ENCODE measurements at places on chromosomes 16 and 17.

- no peak for DNase-seq
These were observed 8.1 kb upstream of the MT1E start for GRCh38 chr16:56617212-56618085.

DNA sequence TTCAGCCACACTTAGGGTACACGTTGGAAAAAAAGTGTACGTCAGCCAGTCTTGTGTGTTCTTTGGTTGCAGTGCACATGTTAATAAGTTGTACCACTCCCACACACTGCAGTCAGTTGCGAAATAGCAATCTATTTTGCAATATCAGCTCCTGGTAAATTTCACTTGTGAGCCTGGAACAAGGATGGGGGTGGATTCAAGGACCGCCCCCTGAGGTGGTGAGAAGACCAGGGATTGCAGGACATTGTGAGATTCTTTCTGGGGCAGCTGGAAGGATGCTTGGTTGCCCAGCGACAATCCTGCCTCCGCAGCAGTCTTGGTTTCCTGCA lies 78.6 kb upstream of the ZFHX3 start:
- no peak for DNase-seq

GRCh38 chr17:19614900-19615299 lies 33.7 kb upstream of the ALDH3A2 start:
- DNase-seq: no peak

GRCh38 chr16:82016263-82016662 lies 5.0 kb upstream of the SDR42E1 start:
- DNase-seq: peak; percentile 36

DNA sequence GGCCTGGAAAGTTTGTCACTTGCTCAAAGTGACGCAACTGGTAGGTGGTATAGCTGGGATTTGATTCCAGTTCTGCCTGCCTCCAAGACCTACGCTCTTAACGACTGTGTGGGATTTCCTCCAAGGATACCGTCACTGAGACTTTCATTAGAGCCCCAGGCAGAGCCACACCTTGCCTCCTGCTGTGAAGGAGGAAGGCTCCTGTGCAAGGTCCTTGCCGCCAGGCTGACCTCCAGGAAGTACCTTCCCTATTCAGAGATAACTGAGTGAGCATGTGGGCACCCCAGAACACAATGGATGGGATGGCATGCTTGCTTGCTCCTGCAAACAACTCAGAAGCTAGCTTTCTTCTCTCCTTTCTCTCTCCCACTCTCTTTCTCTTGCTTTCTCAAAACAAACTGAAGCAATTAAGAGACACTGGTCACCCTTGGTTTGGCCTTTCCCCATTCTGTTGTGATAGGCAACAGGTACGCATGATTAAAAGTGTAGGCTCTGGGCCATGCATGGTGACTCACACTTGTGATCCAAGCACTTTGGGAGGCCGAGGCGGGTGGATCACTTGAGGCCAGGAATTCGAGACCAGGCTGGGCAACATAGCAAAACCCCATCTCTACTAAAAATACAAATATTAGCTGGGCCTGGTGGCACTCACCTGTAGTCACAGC lies 30.7 kb downstream of the CACNG3 start:
- DNase-seq: no peak

DNA sequence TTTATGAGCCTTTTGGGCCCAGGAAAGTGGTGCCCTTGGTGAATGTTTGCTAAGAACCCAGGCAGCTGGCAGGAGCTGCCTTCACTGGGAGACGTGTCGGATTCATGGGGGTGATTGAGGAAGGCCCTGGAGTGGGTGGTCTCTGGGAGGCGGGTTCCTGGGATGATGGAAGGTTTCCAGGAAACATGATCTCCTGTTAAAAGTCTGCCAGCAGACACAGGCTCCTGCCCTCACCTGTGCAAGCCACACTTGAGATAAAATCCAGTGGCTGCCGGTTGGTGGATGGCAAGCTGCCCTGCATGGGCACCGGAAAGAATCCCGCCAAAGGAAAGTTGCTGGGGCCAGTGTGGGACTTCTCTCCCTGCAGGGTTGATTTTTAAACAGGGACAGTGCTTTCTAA lies 189.0 kb upstream of the CIBAR2 start:
- DNase-seq: no peak

GRCh38 chr16:89449726-89450335 lies 40.5 kb downstream of the ANKRD11 start:
- no peak for DNase-seq

GRCh38 chr17:33225994-33226393 lies 67.1 kb downstream of the ASIC2 start:
- no peak for DNase-seq

DNA sequence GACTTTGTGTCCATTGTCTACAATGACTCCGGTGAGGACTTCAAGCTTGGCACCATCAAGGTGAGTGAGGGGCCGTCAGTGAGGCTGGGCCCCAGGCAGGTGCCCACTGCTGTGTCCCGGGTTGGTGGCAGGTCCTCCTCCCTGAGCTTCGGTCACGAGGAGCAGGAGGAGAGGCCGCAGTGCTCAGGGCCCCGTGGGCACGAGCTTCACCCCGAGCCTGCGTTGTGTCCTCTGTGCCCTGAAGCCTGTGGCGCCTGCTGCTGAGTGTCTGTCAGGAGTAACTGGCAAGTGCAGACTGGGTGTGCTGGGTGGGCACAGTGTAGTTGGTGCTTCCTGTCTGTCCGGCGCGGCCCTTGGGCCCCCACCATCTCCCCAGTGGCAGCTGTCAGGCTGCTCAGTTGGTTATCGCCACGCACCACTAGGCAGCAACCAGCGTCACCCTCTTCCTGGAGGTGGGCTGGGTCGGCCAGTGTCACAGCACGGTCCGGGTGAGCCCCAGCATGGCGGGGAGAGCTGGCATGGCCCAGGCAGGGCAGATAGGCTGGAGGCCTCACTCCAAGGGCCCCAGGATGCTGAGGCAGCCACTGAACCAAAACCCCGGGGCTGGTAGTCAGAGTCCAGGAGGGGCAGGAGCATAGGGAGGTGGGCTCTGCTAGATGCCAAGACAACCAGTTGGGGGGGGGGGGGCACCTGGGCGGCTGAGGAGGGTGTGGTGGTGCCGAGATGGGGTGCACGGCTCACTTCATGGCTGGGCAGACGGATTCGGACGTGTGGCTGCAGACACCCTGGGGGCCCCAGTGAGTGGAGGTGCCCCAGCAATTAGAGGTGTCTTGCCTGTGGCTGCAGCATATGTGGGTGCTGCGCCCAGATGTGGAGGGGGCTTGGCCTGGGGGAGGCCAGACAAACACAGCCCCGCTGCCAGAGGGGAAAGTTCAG lies 39.3 kb downstream of the TSC2 start:
- DNase-seq: no peak

DNA sequence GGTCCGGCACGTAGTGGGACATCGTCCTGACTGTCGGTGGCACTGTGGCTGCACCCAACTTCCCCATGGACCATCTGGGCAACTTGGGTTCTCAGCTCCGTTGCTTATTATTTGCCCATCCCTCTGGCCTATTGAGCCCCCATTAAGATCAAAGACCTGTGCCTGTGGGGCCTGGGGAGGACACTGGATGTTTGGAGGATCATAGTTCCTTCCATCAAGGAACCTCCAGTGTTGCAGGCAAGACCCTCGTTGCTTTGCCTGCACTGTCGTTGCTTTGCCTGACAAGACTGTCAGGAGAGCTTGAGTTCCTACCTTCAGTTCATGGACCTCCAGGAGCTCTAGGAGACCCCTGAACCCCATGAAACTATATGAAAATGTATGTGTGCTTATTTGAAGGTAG lies 127.2 kb downstream of the CCDC144A start:
- no peak for DNase-seq

GRCh38 chr17:63402431-63403212 lies 43.5 kb downstream of the CYB561 start:
- DNase-seq: no peak

DNA sequence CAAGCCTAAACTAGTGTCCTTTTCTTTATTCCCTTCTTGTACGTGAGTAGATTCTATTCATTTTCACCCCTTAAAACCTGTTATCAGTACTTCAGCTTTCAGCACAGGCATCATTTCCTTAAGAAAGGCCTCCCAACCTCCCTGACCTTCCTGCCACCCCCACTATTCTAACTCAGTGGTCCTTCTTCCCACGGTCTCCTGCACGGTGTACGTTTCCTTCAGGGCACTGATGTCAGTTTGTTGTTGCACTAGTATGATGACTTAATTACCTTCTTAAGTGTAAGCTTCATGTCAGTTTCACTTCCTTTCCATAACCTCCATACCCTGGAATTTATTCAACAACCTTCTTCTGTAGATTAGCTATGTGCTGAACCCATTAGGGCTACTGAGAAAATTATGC lies 484.2 kb downstream of the HS3ST4 start:
- no peak for DNase-seq

DNA sequence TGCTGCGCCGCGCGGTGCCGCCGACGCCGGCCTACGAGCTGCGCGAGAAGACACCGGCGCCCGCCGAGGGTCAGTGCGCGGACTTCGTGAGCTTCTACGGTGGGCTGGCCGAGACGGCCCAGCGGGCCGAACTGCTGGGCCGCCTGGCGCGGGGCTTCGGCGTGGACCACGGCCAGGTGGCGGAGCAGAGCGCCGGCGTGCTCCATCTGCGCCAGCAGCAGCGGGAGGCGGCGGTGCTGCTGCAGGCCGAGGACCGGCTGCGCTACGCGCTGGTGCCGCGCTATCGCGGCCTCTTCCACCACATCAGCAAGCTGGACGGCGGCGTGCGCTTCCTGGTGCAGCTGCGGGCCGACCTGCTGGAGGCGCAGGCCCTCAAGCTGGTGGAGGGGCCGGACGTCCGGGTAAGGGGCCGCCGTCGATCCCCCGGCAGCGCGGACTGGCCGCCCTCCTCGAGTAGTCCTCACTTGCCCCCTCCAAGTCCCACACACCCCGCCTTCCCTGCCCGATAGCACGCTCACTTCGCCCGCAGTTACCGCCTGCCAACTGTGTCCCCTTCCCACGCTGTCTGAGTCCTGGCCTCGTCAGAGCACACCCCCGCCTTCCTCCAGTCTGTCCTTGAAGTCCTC lies 470 bp downstream of the MLYCD start:
- DNase-seq: peak; percentile 55

DNA sequence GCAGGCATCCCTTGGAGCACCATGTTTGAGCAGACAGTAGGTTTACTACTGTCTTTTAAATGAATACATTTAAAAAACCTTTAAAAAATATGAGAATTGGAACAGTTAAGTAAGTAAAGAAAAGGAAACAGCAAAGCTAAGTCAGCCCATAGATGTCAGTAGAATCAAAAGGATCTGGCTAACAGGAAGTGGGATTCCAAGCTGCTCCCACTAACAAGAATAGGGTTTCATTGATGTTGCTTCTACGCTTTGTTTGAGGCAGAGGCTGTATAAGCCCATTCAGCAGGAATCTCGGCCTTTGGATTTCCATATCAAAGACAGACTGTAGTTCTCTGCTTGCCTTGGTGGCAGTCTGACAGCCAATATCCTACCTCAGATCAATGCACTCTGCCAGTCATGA lies 122.9 kb upstream of the ELAC2 start:
- DNase-seq: no peak
